Pancreas (tissue), 10 donors: ENCODE measurements at places on chromosomes 16 and 17. TPM values are rescaled to one million over a fixed set of nuclear protein-coding genes. Genes with fewer than 3 reads are reported as not detected.

GRCh38 chr16:30921748-30922419, 1.5 kb upstream of the FBXL19 start:
- H3K27ac ChIP-seq, result peak overlapping the region; percentile 78
- peak overlapping the region; percentile 3 for H3K4me3 ChIP-seq
- no peaks in the 10 kb centered on the region for H3K27me3 ChIP-seq
- H3K36me3 ChIP-seq, result no peaks in the 10 kb centered on the region
- peak; percentile 90 for DNase-seq

GRCh38 chr17:4499431-4500190, 930 bp downstream of the SPNS2 start:
- no peak for DNase-seq
- no peaks in the 10 kb centered on the region for H3K36me3 ChIP-seq
- H3K27ac ChIP-seq, result peak overlapping the region; percentile 17
- peak overlapping the region; percentile 43 for H3K4me3 ChIP-seq

Gene SOST
- total RNA-seq, result not detected

- DNase-seq, result no peak
- H3K36me3 ChIP-seq, result no peaks in the 10 kb centered on the region
- no peak overlapping the region for H3K4me3 ChIP-seq
- H3K27ac ChIP-seq, result peak overlapping the region; percentile 83
- H3K27me3 ChIP-seq, result no peaks in the 10 kb centered on the region
Observed at GRCh38 chr17:59370593-59371299, 39.3 kb downstream of the YPEL2 start.

- no peak overlapping the region for H3K4me3 ChIP-seq
- no peak overlapping the region for H3K27ac ChIP-seq
- H3K36me3 ChIP-seq, result no peaks in the 10 kb centered on the region
- DNase-seq, result no peak
- no peaks in the 10 kb centered on the region for H3K27me3 ChIP-seq
- H3K4me1 ChIP-seq, result no peaks in the 10 kb centered on the region
Observed at GRCh38 chr16:24499193-24499814, 40.1 kb upstream of the RBBP6 start.
